HT1080 (cell line): ENCODE measurements at places on chromosomes 3 and 15.

GRCh38 chr3:10386121-10386520 is 65.2 kb upstream of the SEC13 start:
- DNase-seq = no peak

DNA sequence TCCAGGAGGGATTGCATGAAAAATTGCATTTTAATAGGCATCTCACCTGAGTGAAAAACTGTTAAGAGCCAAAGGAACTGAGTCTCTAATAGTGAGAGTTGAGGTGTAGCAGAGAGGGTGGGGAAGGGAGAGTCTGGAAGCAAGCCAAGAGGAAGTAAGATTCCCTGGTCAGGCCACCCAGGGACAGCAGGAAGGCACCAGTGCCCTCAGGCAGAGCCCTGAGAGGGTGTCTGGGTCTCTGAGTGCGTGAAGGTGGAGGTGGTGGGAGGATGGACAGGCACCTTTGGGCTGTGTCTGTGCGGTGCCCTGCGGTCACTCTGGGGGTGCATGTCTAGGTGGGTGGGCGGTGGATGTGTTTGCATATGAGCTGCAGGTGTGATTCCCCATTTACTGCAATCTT is 300.4 kb upstream of the ROPN1 start:
- DNase-seq = no peak

DNA sequence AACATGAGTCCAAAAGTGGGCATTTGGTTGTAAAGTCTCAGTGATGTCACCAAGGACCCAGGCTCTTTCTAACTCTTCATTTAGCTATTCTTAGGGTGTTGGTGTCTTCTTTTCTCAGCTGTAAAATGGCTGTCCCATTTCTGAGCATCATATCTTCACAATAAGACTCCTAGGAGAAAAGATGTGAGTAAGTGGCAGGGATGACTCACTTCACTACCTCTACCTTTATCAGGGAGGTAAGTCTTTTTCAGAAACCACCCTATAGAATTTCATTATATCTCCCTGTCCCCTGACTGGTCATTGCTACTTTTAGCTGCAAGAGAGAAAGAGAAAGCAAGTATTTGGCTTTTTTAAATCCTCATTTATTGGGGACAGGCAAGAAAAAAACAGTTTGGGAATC is 300.2 kb upstream of the RBMS3 start:
- DNase-seq = no peak

- no peak for DNase-seq
These were observed 237.3 kb downstream of the SHOX2 start for GRCh38 chr3:157868946-157869345.

DNA sequence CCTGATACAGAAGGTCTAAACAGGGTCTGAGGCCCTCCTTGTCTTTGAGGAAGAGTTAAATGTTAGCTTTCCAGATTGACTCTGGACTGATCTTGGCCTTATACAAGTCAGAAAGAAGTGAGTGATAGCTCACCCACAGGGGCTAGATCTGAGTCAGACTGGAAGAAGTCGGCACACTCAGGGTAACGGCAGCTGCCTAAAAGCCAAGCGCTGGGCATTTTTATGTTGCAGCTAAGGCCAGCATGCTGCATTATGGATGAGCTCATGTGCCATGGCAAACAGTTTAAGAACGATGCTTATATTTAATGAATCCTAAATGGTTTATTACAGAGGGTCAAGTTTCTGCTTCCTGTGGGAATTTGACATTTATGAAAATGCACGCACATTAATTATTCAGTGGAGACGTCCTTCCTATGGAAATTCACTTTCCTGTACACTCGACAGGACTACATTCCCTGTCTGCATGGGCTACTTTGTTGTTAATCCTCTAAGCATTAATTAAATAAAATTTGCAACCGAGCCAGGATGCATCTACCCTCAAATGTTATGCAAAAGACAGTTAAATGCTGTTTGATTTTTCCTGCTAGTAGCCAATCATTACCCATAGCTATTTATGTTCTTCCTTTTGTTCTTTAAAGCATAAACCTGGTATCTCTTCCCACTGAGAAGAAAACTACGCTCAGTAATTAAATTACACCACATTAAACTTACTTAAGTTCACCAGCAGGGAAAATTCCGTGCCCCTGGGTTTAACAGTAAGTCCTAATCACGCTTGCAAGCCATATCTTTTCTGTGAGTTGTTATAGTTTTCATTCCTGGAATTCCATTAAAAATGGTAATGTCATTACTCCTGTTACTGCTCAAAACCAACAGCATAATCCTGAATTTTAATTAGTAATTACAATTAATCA is 762.7 kb upstream of the CFAP20DC start:
- no peak for DNase-seq

DNA sequence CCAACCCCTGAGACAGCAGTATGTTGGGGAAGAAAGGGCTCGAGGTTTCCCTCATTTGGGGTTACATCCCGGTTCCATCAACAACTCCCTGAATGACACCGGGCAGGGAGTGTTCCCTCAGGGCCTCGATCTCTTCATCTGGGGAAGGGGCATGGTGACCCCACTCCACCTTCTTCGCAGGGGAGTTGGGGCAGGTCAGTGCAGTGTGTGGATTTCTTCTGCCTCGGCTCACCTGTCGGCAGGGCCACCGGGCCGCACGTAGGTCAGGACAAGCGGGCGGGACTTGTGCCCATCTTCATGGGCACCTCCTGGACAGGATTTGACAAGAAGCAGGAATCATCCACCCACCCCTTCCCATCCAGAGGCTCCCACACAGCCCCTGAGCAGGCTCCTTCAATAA is 17.4 kb downstream of the GRIP2 start:
- DNase-seq = no peak

DNA sequence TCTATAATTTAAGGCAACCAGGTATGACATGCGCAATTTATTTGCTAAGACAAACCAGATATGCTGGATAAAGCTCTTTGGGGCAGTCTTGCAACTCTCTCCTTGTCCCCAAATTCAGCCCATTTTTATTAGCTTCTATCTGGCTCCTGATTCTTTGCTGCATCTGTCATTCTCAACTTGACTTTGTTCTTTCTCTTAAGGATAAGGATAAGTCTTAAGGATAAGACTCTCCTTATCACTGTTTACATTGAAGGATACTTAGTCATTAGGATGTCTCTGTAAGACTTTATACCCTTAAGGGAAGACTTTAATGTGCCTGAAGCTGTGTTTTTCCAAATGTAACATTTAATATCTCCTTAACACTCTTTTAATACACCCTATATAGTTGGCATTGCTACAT is 49.2 kb downstream of the ALCAM start:
- no peak for DNase-seq

GRCh38 chr3:159305017-159305416 is 503.2 kb downstream of the MFSD1 start:
- DNase-seq = no peak

GRCh38 chr15:69807721-69808120 is 290.0 kb downstream of the TLE3 start:
- DNase-seq = peak; percentile 43

- DNase-seq = peak; percentile 56
These were observed 11.6 kb downstream of the EAF1 start for GRCh38 chr3:15438983-15439382.

GRCh38 chr3:127209840-127210653 is 17.1 kb downstream of the PRR23E start:
- DNase-seq = no peak

GRCh38 chr15:100763835-100764750 is 115.5 kb upstream of the ALDH1A3 start:
- DNase-seq = no peak

DNA sequence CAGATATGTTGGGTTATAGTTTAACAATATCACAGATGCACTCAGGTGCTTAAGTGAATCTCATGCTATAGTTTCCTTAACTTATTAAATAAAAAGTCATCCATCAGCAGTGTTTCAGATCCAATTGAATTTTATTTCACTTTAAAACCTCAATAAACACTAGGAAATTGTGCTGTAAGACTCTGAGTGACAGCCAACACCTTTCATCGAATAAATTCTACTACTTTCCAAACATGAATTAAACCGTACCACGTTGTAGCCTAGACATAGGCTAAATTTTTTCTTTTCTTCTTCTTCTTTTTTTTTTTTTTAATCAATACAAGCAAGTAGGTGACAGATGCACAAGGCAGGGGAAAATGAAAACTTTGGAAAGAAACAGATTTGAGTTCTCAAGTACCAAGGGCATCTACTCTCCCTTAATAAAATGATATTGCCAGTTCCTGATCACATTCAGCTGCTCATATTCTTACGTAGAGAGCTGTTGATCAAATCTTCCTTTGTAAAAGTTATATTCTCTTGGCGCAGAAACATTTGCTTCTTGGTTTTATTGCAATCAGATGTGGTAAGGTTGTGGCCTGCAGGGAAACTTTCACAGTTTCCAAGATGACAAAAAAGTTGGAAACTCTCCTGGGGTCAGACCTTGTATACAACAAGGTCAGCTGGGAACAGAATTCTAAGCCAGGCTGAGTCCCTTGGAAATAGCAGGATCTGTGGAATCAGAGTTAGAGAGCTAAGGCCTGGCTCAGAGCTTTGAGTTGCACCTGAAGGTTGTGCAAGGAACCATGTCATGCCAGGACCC is 147.7 kb downstream of the CD47 start:
- DNase-seq = no peak

GRCh38 chr15:55774113-55774970 is 31.4 kb upstream of the PRTG start:
- peak; percentile 41 for DNase-seq

DNA sequence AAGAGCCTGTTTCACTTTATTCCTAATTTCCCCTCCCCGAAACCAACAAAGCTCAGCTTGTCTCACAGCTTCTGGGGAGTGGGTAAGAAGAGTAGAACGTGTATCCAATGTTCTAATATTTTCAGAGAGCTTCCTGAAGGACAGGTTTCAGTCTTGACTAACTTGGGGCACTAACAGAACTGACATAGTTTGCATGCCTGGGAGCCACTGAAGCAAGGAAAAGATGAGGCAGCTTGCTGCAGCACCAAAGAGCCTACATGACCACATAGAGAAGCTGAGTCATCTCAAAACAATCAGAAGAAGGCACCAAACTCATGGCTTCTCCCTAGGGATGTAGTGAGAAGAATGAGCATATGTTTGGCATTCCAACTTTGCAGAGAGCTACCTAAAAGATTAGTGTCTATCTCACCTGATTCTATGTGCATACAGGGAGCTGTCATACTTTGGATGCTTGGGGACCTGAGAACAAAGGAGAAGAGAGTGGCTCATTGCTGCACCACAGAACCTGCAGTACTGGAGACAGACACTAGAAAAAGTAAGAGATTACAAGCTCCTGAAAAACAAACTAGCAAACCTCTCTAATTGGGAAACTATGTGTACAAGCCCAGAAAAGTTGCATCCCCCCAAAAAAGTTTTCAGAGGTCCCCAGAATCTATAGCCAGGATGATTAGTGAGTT is 86.9 kb downstream of the DCLK3 start:
- DNase-seq = peak; percentile 95

DNA sequence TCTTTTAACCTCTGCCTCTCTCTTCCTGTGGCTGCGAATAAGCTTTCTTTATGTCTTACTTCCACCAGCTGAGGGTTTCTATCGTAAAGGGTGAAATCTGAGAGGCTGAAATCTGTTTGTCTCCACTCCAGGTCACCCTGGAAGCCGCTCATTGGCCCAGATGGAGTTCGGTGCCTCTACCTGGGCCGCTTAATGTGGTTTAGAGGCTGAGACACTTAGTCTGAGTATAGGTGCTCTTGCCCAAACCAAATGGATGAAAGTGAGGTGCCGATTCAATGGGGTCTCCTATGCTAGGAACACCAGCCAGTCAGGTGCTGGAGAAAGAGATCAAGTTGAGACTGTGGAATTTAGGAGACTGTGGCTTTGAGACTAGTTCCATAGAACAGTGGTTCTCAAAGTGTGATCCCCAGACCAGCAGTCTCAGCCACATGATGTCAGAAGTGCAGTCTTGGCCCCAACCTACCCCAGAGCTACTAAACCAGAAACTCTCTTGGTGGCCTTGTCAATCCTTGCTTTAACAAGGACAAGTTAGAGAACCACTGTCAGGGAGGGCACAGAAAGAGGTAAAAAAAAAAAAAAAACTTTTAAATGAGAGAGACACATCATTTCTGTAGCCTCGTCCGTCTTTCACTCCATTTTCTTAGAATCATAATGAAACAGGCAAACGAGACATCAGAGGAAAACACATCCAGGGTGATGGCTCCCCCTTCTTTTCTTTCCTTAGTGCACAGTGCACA is 54.9 kb upstream of the CCR2 start:
- no peak for DNase-seq

DNA sequence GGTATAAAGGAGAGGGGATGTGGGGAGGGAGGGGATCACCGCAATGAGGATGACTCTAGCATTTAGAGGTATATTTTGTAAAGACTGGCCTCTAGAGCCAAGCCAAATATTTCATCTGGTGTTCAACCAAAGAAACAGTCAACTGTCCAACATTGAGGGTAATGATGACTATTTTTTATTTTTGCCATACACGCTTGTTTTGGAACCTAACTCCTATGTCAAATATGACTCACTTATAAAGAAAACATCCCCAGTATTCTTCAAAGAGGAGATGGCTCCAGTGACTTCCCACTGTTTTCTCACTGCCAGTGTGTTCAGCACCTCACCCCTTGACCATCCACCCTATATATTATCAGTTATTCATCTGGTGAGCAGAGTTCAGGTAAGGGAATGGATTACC is 77.3 kb downstream of the WNT5A start:
- DNase-seq = peak; percentile 36

GRCh38 chr3:171156401-171157010 is 130.0 kb upstream of the SLC2A2 start:
- peak; percentile 28 for DNase-seq

GRCh38 chr3:157175691-157176507 is 16.0 kb upstream of the CCNL1 start:
- DNase-seq = peak; percentile 34
